ENCODE measurements at places on chromosomes 5 and 9.
A peak's percentile ranks its signal among the peaks of the same experiment; 100 is the strongest.

- no peak for DNase-seq
Observed at GRCh38 chr5:176381423-176381822, 7.0 kb downstream of the NOP16 start.

DNA sequence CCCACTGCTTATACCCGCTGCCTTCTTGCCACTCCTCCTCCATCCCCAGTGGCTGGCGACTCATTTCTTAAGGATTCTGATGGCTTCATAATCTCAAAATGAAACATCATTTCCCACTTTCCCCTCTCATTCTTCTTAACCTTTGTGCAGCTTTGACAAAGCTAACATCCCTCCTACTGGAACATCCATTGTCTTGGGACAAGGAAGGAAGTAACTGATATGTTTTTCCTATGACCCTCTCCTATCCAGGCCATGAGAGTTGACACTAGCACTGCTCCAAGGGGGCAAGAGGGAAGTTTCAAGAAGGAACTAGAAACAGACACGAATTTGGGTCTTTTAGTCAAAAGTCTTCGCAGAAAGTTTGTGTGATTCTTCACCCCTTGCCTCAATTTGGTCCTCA, 71.7 kb upstream of the SNX2 start:
- DNase-seq: no peak

- DNase-seq: no peak
Observed at GRCh38 chr5:14741801-14742440, 77.4 kb downstream of the OTULIN start.

DNA sequence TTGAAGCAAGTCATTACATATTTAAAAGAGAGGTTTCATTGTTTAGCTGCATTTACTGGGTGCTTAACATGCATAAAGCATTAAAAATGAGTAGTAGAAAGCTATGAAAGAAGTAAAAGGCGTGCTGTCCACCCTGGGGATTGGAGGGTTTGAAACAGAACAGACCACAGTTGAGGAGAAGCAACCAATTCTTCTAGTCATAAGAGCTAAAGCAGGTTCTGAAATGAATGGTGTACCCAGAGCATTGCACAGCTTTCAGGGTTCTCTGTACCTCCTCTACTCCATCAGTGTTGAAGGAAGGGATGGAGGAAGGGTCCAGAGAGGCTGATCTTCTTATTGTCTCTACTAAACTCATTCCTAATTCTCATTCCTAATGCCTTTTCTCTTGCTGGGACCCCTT, 68.9 kb downstream of the SH3RF2 start:
- DNase-seq: no peak

- DNase-seq: no peak
Observed at GRCh38 chr9:105930011-105930627, 235.8 kb downstream of the TMEM38B start.

GRCh38 chr5:54590824-54591223, 73.3 kb downstream of the SNX18 start:
- no peak for DNase-seq

DNA sequence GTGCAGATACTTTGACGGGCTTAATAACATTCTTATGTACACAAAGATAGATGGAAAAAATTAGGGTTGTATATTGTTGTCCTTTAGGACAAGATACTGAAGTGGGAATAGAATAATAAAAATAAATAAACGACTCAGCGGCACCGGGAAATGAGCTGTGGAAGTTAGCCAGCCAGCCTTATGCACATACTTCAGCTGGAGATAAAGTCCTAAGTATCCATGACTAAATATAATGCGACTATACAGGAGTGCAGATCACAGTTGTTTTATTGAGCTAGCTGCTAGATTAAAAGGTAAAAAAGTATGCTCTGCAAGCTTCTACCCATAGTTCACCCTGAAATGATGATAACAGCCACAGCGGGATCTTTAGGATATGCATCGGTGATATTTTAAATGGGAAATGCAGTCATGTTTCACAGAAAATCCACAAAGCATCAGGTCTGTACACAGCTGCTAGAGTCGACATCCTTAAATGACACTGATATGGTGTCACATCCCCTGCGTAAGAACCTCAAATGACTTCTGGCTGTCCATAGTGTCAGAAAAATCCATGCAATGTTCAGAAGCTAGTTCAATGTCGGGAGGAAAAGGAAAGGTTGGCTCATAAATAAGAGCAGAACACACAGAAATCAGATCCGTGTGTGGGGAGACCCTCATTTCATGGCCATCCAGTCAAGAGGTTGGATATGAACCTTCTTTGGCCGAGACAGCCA, 392.8 kb upstream of the DAP start:
- no peak for DNase-seq

DNA sequence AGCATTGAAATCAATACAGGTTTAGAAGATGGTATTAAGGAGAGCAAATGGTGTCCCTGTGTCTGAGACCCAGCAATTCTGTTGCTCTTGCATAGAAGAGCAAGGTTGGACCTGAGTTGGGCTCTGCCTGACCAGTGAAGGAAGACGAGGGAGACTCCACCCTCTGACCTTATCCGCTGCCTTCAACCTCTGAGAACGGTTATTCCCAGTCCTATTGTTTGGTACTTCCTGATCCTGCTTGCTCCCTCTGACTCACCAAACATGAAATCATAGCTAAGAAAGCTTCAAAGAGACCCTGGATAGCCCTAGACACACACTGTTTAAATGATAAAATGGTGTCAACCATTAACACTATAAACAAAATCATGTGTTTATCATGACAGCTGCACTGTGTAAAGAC, 218.5 kb downstream of the PLK2 start:
- no peak for DNase-seq

GRCh38 chr5:158456756-158457155, 597.8 kb upstream of the CLINT1 start:
- peak; percentile 93 for DNase-seq

GRCh38 chr5:169248550-169248949, 52.4 kb downstream of the SLIT3 start:
- DNase-seq: no peak

DNA sequence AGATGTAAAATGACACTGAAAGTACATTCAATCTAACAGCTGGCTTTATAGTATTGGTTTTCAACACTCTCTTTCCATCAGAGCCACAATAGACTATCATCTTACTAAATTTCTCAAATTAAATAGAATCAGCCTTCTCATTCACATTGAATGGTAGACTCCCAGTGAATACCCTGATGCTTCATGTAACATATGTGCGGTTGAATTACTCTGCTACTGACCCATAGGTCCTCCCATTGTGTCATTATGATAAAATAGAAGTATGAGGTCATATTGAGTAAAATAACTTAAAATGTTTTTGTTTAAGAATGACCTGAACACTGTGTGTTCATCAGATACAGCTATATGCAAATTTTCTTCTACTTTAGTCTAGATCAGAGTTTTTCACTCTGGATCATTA, 75.9 kb upstream of the ADAMTSL1 start:
- DNase-seq: no peak

DNA sequence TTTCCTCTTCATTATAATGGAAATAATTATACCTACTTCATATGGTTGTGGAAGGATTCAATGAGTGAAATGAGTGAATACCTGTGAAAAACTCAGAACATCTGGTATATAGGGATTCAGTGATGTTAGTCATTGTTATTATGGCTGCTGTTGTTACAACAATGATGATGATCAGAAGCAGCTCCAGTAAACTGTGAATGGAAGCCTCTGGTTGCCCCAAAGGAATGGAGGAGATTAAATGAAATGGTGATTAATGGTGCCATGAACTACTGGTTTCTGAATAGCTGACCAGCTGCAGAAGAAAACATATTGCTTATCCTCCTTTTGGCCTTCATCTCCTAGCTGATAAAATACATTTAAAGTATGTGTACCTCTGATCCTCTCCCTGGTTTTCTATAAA, 372.0 kb downstream of the ARHGEF28 start:
- peak; percentile 9 for DNase-seq

GRCh38 chr5:110115503-110115902, 425.8 kb downstream of the MAN2A1 start:
- DNase-seq: peak; percentile 7

GRCh38 chr5:88769165-88769564, 113.8 kb downstream of the MEF2C start:
- no peak for DNase-seq

DNA sequence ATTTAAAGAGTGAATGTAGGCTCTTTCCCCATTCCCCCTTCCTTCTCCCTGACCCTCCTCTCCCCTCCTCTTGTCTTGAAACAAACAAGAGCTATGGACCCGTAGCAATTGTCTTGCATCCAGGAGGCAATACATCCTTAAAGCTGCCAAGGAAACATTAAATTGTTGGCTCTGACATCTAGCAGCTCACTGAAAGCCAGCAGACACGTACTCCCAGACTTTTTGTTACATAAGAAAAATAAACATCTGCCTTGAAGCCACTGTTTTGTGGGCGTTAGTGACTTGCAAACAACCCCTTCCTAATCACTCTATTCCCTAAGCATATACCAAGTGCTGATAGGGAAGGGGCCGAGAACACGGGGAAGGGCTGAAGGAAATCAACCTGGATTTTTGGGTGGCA, 8.6 kb downstream of the SLC45A2 start:
- DNase-seq: peak; percentile 36

- no peak for DNase-seq
Observed at GRCh38 chr9:11701706-11702105, 991.5 kb upstream of the TYRP1 start.

DNA sequence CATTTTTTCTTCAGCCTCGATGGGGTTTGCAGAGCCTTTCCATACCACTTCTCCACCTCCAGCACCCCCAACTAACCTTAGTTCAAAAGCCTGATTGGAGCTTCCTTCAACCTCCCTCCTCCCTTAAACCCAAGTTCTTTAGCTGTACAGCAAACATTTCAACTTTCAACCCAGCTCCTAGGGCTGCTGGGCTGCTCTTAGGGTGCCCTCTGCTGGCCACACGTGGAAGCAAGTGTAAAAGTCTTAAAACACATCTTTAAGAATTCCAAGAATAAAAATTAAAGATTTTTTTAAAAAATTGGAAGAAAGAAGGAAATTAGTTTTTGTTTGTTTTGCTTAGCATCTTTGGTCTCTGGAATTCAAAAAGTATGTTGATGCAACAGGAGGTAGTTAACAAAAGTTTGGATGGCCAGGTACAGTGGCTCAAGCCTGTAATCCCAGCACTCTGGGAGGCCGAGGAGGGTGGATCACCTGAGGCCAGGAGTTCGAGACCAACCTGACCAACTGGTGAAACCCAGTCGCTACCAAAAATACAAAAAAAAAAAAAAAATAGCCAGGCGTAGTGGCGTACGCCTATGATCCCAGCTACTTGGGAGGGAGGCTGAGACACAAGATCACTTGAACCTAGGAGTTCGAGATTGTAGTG, 15.5 kb upstream of the HSD17B3 start:
- peak; percentile 86 for DNase-seq

DNA sequence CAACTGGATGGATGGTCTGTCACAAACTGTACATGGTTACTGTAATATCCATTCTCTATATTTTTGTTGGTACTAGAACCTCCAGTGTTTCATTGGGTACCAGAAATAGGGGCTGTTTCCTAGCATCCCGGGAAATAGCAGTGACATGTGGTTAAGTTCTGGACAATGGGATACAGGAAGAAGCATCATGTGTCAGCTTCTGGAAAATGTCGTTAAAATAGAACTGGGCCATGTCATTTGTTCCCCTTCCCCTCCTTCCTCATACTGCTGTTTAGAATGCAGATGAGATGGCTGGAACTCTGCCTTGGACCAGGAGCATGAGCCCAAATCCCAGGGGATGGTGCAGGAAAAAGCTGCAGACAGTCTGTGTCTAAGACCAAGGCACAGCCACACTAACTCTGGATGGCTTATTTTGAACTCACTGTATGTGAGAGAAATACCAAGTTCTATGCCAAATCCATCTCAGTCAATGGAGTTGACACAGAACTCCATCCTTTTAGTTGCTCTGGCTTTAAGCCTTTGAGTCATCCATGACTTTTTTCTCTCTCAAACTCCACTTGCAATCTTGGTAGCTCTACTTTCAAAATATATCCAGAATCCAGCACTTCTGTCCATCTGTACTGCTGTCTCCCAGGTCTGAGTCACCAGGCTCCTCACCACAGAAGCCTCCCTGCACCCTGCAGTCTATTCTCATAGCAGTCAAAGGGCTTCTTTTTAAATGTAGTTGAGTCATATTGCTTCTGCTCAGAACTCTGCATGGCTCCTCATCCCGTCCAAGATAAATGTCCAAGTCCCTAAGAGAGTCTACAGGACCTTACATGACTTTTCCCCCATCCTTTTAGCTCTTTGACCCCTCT, 184.2 kb downstream of the NSG2 start:
- peak; percentile 70 for DNase-seq

GRCh38 chr5:120158211-120158610, 305.9 kb upstream of the PRR16 start:
- DNase-seq: no peak

DNA sequence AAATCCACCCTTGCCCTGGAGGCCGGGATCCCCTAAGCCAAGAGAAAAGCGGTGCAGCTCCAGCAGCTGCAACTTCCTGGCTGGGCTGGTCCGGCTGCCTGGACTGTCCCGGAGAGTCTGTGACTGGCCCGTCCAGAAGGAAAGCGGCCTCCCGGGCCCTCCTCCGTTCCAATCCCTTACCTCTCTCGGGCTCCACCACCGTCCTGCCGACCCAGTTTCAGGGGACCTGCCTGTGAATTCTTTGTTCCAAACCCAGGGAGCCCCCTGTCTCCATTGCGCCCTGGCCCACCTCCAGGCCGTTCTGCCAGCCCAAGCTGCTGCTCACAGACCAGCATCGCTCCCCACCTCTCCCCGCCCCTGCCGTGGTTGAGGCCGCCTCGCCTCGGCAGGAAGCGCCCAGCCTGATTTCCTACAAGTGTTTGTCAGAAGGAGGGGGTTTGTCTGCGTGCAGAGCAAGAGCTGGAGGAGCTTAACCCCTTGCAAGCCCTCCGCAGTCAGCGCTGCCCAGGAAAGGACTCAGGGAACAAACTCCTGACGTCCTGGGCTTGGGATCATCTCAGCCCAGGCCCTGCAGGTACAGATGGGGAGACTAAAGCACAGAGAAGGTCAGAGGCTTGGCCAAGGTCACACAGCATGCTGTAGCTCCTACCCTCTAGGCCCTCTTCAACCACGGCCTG, at the start of gene AKNA:
TSS of gene AKNA (minus strand) at position 303 of the 677 bp plus-strand sequence. CDS start 6,649 bp downstream, outside the sequence.
- peak; percentile 85 for DNase-seq

DNA sequence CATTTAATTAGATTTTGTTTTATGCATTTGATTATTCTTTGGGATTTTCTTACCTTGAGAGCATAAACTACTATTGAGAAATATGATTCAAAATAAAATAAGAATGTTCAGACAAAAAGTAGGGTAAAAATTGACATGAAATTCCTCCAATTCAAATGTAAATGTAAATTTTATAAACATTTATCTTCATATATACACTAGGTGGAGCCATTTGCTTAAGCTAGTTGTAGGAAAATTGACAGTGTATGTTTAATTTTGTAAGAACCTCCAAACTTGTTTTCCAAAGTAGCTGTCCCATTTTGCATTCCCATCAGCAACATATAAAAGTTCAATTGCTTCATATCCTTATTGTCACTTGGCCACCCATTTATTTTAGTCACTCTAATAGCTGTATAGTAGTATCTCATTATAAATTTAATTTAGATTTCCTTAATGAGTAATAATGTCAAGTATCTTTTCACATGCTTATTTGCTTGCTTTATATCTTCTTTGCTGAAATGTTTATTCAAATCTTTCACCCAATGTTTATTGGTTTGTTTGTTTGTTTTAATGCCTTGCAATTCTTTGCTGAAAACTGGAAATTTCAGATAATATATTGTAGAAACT, 37.6 kb upstream of the SLCO6A1 start:
- DNase-seq: peak; percentile 36
